ENCODE measurements at places on chromosomes 2 and 18.

- peak; percentile 49 for DNase-seq
Observed at GRCh38 chr2:196131384-196131937, 39.9 kb downstream of the STK17B start.

- DNase-seq: no peak
Observed at GRCh38 chr2:76640905-76641304, 881.3 kb downstream of the LRRTM4 start.

- no peak for DNase-seq
Observed at GRCh38 chr2:73899801-73900336, 7.1 kb downstream of the ACTG2 start.

DNA sequence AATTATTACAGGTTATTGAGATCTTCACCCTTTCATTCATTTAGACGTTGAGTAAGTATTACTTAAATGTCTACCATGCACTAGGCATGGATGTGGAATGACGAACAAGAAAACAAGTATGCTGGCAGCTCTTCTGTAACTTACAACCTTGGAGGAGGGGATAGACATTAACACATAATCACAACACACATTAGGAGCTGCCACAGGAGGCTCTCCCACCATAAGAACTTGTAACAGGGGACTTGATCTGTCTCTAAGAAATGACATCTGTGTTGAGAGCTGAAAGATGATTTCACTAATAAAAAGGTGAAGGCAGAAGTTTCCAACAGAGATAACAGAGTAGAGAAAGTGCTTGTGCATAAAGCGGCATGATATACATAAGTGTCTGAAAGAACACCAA is 384.7 kb upstream of the ZEB2 start:
- no peak for DNase-seq

GRCh38 chr2:170585067-170585466 is 130.1 kb upstream of the SP5 start:
- DNase-seq: no peak

GRCh38 chr2:83368916-83369315 is 1090.2 kb downstream of the SUCLG1 start:
- DNase-seq: no peak

DNA sequence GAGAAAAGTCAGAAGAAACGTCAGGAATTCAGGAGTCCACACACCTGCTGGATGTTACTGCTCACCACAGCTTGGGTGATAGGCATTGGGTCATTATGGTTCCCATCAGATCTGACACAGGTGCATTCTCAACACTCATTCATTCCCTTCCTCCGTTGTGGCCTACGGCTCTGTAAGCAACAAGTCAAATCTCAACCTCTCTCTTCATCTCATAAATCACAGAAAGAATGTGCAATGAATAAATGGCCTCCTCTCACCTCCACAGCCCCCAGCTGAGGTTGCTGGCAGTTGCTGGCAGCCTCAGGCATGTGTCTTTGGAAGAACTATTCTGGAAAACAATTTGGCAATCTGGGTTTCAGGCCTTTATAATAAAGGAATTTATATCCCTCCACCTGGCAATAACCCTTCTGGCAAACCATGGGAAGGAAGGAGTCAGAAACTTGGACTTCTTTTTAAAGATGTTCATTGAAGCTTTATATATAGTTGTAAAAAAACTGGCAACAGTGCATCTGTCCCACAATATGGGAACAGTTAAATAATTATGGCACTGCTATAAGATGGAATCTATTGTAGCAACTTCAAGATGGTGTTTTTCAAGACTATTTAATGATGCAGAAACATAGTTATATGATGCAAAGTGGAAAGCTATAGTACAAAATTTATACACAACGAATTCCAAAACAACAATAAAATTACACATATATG is 175.4 kb downstream of the ANAPC1 start:
- DNase-seq: no peak

DNA sequence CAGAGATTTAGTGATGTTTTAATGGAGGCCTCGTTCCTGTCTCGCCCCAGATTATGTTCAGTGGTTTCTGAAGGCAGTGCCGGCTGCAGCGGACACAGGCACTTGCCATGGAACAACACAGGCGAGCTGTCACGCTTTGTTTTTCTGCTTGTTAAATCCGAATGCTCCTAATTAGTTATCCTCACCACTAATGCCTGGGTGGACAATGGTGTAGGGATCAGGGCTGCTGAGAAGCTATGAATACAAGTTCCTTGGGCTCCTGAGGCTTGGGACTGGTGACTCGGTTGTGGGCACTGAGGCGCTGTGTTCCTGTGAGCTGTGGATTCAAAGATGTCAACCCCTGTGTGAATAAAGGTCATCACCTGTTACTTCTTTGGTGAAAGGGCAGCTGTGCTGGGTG is 123.5 kb downstream of the PLEKHM3 start:
- no peak for DNase-seq

DNA sequence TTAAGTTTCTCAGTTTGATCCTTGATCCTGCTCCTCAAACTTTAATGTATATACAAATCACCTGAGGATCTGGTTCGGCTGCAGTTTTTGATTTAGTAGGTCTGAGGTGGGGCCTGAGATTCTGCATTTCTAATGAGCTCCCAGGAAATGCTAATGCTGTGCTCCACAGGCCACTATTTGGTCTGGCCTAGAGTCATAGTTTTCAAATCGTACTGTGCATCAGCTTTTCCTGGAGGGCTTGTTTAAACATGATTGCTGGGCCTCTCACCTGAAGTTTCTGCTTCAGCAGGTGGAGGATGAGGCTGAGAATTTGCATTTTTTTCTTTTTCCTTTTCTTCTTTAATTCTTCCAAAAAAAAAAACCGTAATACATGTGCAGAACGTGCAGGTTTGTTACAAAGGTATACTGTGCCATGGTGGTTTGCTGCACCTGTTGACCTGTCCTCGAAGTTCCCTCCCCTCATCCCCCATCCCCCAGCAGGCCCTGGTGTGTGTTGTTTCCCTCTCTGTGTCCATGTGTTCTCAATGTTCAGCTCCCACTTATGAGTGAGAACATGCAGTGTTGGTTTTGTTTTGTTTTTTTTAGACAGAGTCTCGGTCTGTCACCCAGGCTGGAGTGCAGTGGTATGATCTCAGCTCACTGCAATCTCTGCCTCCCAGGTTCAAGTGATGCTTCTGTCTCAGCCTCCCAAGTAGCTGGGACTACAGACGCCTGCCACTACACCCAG is 42.2 kb upstream of the CD28 start:
- DNase-seq: no peak

DNA sequence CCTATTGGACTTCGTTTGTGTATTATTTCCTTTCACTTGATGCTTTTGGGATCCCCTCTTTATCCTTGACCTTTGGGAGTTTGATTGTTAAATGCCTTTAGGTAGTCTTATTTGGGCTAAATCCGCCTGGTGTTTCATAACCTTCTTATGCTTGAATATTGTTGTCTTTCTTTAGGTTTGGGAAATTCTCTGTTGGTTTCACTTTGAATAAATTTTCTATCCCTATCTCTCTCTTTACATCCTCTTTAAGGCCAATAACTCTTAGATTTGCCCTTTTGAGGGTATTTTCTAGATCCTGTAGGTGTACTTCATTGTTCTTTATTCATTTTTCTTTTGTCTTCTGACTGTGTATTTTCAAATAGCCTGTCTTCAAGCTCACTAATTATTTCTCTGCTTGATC is 354.7 kb downstream of the PARD3B start:
- no peak for DNase-seq

GRCh38 chr18:74573053-74573452 is 24.6 kb upstream of the ZNF407 start:
- no peak for DNase-seq

DNA sequence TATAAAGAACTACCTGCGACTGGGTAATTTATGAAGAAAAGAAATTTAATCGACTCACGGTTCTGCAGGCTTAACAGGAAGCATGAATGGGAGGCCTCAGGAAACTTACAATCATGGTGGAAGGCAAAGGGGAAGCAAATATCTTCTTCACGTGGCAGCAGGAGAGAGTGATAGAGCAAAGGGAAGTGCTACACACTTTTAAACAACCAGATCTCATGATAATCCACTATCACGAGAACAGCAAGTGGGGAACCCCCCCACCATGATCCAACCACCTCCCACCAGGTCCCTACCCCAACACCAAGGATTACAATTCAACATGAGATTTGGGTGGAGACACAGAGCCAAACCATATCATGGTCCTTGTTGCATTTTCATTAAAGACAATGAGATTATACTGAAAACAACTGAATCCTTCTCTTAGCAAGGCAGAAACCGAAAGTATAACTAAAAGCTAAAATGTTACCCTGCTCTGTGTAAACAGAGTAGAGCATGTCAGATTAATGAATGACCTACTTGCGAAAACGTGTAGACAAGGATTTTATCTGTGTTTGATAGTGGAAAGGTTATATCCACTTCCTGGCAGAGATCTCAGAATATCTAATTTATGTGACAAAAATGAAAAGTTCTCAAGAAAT is 60.1 kb upstream of the RBBP8 start:
- DNase-seq: no peak

DNA sequence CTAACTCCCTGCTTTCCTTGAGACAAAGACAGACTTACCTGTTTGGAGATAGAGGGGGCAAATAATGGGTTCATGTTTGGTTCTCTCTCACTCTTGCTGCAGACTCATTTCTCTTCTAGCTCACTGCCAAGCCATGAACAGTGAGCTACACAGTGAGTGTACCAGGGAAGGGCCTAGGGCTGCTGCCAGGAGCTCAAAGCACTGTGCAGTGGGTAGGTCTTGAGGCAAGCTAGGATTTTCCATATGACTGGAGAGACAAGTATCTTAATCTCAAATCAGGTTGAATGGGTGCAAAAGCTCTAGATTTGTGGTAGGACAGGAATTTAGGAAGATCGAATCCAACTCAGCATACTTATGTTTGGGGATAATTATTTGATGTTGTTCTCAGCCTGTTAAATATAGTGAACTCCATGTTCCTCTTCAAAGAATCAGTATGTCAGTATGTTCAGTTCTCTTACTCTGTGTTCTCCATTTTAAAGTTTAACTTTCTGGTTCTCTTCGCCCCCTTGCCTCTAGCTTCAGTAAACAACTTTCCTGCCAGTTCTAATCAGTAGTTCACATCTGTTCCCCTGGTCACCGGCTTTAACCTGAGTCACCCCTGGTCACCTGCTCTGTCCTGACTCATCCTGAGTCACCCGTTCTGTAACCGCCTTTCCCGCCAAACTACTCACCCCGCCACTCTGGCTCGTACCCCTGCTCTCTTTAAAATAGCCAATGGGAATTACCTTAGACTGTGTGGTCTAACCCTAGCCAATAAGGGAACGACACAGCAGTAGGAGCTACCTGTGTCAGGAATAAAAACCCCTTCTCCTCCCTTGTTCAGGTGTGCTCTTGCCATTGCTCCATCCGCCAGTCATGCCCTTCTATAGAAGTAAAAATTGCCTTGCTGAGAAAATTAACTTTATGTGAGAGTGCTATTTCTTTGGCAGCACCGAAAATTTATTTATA is 21.9 kb downstream of the SLC25A52 start:
- no peak for DNase-seq

GRCh38 chr2:46690825-46691224 is 211.5 kb downstream of the TMEM247 start:
- DNase-seq: no peak

DNA sequence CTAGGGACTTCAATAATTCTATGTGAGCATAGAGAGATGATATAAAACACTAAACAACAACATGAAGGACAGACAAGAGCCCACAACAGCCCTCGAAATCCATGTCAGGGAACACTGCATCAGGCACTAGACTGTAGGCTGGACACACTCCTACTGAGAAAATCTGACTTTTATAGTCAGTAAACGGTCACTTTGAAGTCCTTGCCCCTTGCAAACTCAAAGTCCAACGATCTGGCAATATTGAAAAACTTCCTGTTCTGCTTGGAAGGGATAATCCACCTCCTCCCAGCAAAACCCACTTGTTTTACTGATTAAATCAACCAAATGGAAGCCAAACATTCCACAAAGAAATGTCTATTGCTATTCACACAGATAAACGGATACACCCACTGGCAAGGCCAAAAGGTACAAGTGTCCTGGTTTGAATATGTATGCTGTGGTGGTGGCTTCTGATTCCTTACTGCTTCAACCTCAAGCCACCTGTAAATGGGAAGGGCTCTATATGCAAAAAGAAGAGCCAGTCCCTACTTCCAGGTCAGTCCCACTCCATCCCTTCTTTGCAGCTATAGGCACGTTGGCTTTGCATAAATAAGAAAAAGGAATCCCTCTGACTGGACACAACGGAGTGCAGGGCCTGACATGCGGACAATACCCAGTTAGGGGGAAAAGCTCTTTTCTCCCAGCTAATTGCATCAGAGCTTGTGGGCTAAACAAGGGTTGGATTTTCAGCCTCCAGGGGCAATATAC is 56.6 kb downstream of the STK39 start:
- peak; percentile 92 for DNase-seq

DNA sequence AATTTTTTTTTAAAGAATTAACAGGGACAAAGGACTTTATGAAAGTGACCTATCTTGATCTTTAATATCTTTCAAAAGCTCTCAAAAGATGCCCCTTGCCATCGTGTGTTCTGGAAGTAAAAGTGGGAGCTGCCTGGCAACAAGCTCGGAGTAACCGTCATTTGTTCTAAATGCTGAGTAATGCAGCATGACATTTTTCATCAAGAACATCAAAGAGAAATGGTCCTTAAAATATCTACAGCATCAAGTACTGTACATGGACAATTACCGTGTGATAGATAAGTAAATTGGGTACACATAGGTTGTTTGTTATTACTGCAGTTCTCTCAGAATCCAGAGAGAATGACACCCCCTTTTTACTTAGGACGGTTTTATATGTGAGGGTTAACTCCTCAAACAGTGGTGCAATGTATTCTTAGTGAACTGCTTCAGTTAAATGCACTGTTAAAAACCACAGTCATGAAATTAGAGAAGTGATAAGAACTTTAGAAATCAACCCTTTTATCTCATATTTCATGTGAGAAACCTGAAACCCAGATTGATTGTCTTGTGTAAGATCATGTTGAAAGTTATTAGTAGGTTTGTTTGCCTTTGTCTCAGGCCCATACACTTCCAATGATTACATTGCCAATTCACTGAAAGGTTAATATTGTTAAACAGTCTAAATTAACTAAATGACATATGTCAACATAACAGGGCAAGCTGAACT is 90.6 kb upstream of the HNMT start:
- no peak for DNase-seq

DNA sequence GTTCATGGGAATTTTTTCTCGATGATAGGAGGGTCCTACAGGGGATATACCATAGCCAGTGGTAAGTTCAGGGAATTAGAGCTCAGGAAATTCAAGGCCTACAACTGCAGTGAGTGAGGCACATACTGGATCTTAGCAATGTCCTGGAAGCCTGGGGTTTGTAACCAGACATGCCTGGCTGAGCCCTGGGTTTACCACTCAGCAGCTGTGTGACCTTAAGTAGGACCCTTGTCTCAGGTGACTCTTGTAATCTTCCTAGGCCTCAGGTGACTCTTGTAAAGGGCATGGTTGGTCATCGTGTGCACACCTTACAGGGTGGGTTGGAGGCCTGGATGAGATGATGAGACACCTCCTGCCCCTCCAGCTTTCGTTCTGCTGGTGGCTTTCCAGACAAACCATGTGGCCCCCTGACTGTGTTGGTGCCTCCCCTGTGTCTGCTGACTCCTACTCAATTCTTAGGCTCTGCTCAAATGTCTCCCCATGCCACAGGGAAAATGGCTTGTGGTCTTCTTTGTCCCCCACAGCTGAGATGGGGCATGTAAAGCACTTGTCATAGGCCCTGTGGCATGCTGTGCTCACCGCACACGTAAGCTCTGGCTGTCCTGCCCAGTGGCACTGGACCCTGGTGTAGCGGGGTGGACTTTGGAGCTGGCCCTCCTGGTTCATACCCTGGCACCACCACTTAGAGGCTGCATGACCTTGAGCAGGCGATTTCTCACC is 94.1 kb downstream of the FHOD3 start:
- no peak for DNase-seq

- DNase-seq: peak; percentile 76
Observed at GRCh38 chr2:57760381-57760801, 286.2 kb upstream of the VRK2 start.

- no peak for DNase-seq
Observed at GRCh38 chr2:54083445-54083844, 32.0 kb upstream of the ACYP2 start.
